Left hindlimb (tissue), 1 donor: ENCODE measurements at places on chromosomes 11 and 22.

- no peak for DNase-seq
Measured at GRCh38 chr11:13647391-13647790, 21.1 kb upstream of the FAR1 start.

GRCh38 chr22:20224256-20224626 lies 43.9 kb downstream of the RTN4R start:
- DNase-seq: no peak

DNA sequence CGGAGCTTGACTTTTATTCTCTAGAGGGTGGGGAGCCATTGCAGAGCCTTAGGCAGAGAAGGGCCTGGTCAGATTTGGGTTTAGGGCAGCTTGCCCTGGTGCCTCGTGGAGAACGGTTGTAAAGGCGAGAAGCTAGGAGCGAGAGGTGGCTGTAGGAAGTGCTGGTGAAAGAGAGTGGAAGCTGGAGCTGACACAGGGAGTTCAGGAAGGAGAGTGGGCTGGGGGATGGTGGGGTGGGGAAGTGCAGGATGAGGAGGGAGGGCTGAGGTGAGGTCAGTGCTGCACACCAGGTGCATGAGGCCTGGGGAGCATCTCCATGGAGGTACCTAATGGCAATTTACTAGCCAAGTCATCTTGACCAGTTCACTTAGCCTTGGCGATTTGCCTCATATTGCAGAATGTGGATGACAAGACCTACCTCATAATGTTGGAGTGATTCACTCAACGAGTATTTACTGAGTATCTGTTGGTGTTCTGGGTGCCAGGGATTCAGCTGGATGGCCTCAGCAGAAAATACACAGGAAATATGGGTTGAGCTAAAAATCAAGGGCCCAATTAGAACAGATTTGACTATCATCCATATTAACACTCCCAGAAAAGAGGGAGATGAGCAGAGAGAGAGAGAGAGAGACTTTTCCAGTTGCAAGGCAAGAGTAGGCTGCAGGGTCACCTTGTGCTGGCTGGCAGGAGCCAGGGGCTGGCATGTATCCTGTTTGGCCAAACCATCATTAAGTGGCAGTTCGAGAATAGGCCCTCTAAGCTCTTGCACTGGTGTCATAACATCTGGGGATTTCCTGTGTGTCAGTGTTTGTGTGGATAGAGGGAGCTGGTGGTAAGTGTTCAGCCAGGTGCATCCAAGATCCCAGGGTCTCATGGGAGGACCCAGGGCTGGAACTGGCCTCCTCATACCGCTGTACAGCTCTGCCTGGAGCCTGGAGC lies 44.4 kb upstream of the CLDN5 start:
- no peak for DNase-seq

GRCh38 chr22:19121631-19122142 lies 525 bp downstream of the DGCR2 start:
- peak; percentile 51 for DNase-seq

DNA sequence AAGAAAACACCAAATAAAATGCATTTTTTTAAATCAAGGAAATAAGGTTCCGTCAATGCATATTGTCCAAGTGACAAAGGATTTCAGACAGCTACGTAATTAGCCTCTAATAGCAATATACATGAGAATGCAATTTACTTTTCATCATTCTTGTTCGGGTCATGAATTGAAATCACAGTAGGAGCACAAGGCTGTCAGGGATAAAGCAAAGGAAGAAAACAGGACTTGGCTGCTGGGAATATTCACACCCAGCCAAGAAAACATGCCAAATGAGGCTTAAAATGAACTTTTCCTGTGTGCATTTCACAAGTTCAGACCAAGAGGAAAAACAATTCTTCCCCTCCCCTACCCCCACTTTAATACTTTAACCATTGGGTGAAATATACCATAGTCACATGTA lies 188.6 kb downstream of the CWF19L2 start:
- DNase-seq: no peak

DNA sequence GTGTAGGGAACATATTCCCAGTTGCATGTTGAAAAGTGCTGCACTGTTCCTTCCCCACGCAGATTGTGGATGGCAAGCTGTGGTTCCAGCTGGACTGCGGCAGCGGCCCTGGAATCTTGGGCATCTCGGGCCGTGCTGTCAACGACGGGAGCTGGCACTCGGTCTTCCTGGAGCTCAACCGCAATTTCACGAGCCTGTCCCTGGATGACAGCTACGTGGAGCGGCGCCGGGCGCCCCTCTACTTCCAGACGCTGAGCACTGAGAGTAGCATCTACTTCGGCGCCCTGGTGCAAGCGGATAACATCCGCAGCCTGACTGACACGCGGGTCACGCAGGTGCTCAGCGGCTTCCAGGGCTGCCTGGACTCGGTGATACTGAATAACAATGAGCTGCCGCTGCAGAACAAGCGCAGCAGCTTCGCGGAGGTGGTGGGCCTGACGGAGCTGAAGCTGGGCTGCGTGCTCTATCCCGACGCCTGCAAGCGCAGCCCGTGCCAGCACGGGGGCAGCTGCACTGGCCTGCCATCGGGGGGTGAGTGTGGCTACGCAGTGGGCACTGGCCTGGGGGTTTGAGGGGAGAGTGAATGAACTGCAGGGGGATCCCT lies 102.7 kb upstream of the MTNR1B start:
- DNase-seq: no peak

DNA sequence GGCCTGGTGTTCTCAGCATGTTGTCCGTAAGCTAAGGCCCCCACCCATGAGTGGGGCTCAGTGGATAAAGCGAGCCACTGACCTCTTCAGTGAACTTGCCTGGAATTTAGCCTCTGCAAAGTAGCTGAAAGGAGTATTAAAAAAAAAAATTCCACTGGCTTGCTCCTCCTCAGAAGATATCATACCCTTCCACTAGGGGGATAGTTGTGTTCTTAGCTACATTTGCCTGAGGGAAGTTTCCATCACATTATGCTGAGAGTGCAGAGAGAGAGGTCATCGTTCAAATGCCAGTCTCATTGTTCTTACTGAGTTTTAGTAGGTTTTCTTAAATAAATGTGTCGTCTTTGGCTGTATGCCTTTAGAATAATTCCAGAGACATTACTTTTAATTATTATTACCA lies 879.7 kb downstream of the JRKL start:
- DNase-seq: no peak

GRCh38 chr11:21492931-21493330 lies 700.0 kb upstream of the ANO5 start:
- no peak for DNase-seq

DNA sequence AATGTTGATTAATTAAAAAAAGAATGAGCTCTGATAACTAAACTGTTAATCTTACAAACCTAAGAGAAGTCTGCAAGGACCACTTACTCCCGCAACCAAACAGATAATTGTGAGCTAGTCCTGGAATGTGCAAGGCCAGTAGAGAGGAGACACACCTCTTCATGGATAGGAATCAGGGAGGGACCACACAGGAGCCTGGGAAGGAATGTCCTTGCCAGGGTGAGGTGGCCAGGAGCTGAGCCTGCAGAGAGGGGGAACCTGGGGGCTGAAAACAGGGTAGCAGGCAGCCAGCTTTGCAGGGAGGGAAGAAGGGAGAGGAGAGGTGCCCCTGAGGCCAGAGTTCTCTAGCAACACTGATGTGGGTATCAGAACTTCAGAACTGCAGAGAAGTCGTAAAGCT lies 9.4 kb upstream of the NLRP10 start:
- no peak for DNase-seq

- no peak for DNase-seq
Measured at GRCh38 chr22:24727218-24727851, 47.2 kb downstream of the PIWIL3 start.

DNA sequence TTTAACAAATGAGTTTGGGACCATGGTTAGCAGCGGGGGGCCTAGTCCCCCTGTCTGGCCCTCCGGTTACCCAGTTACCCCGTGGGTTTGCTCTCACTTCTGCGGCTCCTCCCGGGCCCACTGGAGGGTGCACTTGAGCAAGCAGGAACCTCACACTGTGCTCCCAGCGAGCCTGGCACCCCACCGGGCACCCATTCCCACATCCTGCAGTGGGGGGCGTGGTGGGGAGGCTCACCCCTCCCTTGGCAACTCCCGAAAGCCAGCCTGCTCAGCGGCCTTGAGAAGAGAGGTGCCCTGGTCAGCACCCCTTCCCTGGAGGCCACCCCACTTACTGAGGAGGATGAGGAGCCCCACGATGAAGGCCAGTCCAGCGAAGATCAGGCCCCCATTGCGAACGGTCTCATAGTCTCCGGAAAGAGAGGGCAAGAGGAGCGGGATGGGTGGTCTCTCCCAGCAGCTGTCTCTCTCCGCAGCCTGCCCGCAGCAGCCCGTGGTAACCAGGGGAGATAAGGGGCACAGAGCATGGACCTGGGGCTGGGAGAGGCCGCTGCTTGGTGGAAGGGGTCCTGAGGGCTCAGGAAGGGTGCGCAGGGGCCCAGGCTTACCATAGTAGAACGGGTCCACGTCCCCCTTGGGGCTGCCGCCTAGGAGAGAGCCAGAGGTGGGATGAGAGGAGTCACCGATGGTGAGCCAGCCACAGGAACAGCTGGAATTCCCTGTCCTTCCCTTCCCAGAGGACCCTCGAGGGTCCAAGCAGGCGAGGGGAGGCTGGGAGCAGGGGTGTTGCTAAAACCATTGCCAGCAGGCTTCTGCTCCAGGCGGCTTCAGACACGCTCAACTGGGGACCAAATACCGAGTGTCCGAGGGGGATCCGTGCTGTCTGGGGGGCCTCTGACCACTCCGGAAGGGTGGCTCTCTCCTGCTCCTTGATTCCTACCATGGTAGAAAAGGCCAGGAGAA lies 2.2 kb downstream of the FXYD2 start:
- no peak for DNase-seq

DNA sequence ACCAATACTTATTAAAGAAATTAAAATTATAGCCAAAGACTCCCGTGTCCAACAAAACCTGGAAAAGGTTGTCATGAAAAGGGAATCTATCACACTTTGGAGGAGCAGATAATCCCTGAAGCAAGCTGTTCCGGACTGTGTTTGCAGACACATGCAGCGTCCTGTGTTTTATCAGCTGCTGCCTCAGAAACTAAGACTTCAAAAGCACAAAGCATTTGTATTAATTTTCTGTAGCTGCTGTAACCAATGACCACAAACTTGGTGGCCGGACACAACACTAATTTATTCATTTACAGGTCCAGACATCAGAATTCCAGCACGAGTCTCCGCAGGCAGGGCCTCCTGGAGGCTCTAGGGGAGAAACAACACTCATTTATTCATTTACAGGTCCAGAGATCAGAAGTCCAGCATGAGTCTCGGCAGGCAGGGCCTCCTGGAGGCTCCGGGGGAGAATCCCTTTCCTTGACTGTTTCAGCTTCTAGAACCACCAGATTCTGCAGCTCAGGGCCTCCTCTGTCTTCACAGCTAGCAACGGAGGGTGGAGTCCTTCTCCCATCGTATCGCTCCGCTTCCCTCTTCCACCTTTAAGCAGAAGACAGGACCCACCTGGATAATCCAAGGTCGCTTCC lies 465.3 kb downstream of the BRD1 start:
- DNase-seq: no peak

GRCh38 chr11:69669486-69669885 lies 5.7 kb downstream of the LTO1 start:
- no peak for DNase-seq

GRCh38 chr11:117792992-117793391 lies 4.0 kb downstream of the DSCAML1 start:
- no peak for DNase-seq

- no peak for DNase-seq
Measured at GRCh38 chr11:117175104-117175503, 3.4 kb upstream of the SIDT2 start.

DNA sequence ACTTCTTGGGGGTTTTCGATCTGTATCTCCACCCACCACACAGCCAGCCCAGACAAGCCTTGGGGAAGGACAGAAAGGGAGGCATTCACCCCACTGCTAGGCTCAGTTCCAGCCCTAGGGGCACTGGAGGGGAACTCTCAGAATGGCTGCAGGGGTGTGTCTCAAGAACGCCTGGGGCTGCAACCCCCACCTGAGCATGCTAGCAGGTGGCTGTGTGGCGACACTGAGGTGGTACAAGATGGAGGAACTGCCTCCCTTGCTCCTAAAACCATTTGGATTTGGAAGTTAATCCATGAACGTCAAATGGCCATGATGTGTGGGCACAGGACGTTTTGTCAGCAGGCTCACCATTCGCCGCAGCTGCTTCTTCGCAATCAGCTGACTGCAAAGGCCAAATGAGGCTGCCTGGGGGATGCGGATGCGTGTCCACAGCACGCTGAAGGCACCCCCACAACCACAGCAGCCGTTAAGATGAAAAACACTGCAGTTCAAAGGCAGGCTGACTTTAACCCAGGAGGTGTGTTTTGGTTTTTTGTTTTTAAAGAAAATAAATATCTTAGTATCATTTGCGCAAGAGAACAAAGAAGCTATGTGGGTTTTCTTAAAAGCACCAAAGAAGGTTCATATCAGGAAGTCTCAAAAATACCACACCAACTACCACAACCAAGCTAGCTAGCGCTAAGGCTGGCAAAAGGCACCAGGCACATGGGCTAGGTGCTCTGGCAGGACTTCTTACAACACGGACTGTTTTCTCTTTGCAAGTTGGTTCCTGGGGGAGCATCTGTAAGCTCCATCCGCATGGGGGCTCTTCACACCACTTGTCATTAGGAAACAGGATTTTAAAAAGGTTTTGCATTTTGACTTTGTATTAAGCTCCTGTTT lies 22.2 kb upstream of the NAP1L4 start:
- DNase-seq: no peak

- DNase-seq: no peak
Measured at GRCh38 chr11:1792461-1792860, 28.7 kb upstream of the CTSD start.

- DNase-seq: no peak
Measured at GRCh38 chr11:16615480-16615879, 123.0 kb upstream of the C11orf58 start.

DNA sequence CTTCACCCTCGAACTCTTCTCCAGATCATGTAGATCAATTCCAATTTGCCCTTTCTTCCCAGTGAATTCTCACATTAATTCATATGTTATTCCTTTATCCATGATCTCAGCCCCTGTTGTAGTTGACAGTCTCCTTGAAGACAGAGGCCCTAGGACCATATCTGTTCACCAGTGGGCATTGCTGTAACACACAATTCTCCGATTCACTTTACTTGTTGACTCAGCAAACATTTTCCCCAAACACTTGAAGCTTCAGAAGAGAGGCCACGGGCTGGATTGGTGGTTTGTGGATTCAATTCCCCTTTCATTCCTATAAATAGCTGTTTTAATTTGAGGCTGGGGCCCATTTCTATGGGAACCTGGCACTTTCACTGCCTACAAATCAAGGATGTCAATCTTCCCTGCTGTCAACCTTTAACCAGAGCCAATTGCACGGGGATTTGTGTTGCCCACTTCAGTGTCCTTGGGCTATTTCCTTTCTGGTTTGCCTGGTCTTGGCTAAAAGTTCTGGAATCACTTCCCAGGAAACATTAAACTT lies 393.0 kb upstream of the KIRREL3 start:
- no peak for DNase-seq
